AG09319 (cell line): ENCODE measurements at places on chromosomes 3 and 15.

- no peak for DNase-seq
These were observed 18.1 kb upstream of the TRAT1 start for GRCh38 chr3:108804437-108804836.

DNA sequence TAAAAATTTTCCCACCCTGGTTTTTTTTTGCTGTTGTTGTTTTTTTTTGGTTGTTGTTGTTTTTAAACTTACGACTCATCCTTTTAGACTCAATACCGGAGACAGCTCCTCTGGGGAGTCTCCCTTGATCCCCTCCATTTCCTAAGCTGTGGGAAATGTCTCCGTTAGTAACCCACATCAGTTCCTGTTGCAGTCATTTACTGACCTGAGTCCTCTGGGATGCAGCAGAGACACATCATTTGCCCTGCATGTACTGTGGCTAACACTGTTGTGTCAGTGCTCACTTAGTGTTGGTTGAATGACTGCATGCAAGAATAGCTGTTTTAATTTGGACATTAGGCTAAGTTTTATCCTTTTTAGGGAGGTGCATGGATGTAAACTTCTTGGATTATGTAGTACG is 83.8 kb downstream of the MBNL1 start:
- DNase-seq, result no peak

- no peak for DNase-seq
These were observed 55.1 kb downstream of the PEX5L start for GRCh38 chr3:179981646-179982045.

- no peak for DNase-seq
These were observed 9.0 kb downstream of the APOD start for GRCh38 chr3:195574497-195575304.

- peak; percentile 34 for DNase-seq
These were observed 70.2 kb downstream of the CLDN1 start for GRCh38 chr3:190252080-190252479.

DNA sequence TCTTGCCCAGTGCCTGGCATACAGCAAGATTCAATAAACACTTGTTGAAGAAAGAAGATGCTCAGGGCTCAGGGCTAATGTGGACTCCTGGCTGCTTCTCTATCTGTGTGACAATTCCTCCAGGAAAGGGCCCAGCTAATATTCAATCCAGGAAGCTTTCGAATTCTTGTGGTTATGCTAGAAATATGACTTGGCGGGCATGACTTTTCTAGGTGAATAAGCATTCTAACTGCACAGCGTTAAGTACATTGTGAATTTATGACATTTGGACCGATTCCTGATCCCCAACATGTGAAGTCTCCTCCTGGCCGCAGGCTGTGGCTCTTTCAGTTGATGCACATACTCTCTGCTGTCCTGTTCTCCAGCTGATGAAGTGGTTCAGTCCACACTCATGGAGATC is 117.0 kb downstream of the IMPG2 start:
- no peak for DNase-seq

DNA sequence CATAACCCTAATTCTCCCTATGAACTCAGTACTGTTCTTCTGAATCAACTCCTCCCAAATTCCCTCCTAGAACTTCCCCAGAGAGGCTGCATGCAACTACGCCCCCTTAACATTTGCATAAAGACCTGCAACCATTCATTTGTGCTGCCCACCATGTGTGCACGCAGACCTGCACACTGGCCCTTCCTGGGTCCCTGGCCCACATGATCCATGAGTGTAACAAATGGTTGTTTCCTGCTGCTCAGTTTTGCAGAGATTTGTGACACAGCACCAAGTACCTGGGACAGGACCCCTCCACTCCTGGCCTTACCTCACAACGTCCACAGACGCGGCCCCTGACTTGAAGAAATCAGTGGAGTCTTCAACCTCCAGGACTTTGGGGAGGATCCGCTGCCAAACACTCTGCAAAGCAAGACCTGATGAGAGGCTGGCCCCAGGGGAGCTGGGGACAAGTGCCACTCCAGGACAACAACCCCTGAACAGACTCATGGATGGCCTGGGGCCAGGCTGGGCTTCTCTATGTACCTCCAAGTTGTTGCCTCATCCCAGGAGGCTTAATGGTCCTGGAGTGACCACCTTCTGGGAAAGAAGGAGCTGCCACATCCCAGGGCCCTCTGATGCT is 33.8 kb downstream of the ALDH1L1 start:
- no peak for DNase-seq

DNA sequence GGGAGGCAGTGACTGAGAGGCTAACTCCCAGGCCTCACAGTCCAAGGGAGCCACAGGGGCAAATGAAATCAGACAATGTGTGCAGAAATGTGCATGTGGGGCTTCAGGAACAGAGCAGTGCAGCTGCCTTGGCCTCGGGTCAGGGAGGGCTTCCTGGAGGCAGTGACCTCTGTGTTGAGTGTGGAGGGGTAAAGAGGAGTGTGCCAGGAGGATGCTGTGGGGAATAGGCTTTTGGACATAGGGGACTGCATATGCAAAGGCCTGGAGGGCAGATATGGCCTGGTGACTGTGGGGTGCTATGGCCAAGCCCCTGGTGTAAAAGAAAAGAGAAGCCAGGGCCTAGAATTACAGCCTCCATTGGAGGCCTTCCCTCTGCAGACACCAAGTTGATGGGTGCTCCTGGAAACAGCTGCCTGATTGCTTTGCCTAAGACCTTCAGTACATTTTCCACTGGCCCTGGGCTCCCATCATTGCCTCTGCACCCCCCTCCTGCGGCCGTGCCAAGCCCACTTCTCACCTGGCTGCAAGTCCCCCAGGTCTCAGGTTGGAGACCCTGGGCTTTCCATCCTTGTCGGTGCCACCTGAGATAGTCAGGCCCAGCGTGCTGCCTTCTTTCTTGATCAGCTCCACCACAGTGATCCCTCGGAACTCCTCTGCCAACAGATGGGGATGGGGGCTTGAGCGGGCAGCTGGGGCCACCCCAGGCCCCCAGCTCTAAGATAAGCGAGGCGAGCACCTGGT is 15.1 kb downstream of the GRIP2 start:
- no peak for DNase-seq
